HL-60 (cell line): ENCODE measurements at places on chromosomes 2 and 18.
A peak's percentile ranks its signal among the peaks of the same experiment; 100 is the strongest.

DNA sequence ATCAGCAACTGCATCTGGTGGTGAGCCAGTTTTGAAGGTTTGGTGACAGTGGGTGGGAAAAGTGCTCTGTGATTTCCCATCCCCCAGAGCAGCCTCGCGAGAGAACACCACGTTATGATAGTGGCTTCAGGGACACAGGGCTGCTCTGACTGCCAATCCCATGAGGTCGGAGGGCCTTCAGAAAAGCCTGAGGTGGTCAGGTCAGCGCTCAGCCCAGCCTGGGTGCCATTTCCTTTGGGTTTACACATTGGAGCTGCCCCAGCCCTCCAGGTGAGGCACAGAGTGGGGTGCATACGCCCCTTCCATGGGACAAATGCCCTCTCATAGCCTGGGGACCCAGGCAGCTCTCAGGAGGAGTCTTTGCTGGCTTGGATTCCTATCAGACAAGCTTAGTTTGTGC is 126.8 kb downstream of the KCTD1 start:
- no peak for DNase-seq

GRCh38 chr2:215836881-215837280 is 176.5 kb downstream of the MREG start:
- DNase-seq: no peak

DNA sequence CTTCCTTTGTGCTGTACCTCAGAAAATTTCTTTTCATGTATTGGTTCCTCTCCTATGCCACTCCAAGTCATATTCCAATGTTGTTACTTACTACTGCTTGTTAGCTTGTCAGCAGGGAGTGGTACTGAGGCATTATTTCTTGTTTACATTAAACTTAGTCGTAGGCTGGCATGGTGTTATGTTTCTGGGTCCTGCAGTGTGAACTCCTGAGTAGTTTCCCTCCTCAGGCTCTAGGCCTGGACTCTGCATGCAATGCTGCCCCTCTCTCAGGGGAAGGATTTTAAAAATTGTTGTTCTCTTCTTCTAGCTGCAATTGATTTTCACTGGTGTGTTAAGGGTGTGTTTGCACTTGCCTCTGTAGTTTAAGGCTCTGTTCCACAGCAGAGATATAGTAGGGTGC is 671.6 kb downstream of the PLCL1 start:
- no peak for DNase-seq

DNA sequence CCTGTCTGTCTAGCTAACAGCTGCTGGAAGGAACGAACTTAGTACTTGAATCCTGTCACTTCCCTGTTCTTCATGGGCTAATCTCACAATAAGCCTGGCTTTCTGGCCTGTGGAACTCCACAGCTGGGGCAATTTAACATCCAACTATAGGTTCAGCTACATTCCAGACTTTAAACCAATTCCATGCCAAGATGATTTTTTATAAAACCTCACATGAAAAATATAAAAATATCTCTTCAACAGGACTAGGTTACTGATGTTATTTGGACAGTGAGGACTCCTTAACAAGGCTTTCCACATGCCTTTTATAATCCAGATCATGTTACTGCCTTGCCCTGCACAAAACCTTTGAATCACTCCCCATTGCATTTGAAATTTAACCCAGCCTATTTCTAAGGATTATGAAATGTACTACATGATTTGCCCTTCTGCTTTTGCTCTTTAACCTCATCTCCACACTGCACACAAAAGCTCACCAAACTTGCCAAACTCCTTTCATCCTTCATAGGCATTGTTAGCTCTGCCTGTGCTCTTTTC is 863.2 kb upstream of the CHAC2 start:
- DNase-seq: no peak

- no peak for DNase-seq
Observed at GRCh38 chr2:104412384-104412783, 441.5 kb upstream of the POU3F3 start.

- DNase-seq: peak; percentile 66
Observed at GRCh38 chr2:113370478-113371091, 66.9 kb upstream of the ZNG1B start.
